Fibroblast of skin of right biceps (primary cell): ENCODE measurements at places on chromosomes 11 and 22.
A peak's percentile ranks its signal among the peaks of the same experiment; 100 is the strongest.

DNA sequence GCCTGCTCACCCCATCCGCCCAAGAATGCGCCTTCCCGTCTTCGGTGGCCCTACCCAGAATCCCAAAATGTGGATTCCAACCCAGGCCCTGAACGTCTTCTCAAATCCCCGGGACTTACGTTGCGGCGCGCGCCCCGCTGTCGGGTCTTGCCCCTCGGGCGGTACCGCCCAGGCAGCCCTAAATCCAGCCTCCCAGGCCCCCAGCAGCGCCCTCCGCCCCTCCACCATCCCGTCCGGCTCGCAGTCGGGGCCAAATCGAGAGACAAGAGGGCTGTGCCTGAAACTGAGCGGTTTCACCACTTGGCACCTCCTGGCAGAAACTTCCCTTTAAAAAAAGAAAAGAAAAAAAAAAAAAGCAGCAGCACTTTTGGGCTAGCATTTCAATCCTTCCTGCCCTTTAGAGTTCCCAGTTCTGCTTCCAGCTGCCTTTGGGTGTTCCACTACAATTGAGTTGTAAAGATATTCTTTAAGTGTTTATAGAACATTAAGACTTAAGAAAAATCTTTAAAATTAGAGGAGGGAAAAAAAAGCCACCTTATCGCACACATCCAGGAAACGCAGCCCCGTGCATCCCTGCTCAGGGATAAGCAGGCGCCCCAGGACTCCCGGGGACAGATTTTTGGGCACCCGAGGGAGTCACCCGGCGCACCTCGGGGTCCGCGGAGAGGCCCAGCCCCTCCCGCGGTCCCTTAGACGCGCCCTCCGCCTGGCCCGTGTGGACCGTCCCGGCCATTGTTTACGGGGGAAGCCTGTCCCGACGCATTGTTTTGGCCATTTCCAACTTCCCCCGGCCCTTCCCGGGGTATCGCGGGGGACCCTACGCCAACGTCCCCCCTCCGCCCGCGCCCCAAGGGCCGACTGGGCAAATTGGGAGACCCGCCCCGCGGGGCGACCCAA lies 57.6 kb downstream of the KCNJ4 start:
- peak; percentile 40 for DNase-seq

DNA sequence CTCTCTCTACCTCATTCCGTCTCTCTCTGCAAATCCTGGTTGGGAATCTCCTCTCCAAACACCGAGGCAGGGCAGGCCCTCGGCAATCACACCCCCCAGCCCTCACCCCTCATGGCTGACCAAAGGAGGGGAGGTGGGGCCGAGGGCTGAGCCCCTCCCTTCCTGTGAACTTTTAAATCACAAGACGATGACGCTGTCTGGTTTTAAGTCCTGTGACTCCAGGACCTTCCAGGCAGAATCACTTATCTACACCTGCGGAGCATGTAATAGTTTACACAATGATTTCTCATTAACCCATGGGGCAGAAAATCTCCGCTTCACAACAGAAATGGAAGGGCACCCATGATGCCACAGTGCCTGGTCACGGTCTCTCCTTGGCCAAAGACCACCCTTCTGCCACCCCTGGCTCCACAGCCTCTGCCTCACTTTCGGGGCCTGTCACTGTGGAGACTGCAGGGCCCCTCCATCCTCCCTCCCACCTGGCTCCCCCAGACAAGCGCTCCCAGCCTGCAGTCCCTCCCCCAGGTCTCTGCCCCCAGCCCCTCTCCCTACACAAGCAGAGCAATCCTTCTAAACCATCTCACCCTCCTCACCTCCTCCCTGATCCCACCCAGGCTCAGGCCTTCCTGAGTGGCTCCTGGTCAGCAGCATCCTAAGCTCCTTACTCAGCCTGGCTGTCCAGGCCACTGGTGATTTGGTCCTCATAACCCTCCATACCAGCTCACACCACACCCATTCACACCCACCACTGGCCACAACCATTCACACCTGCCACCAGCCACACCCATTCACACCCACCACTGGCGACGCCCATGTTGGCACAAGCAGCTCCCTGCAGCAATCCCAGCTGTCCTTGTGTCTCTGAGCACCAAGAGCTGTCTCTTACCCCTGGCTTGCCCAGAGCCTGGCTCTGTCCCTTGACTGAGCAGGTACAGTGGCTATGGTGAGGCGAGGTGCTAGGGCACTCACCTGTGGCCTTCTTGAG lies 30.7 kb upstream of the ARFGAP3 start:
- no peak for DNase-seq

GRCh38 chr22:36156515-36157419 lies 3.8 kb downstream of the APOL3 start:
- peak; percentile 72 for DNase-seq

DNA sequence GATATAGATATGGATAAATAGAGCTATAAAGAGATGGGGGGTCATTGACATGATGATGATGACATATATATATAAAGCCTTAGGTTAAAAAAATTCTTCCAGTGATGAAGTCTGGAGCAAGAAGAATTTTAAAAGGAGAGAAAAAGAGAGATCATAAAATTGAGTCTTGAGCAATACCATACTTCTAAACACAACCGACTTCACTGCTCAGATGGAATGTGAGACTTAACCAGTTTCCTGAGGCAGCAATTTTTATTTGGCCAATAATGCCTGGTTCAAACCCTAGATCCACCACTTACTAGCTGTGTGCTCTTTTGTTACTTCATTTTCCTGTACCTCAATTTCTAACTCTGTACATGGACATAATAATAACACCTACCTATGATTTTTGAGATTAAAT lies 229.5 kb downstream of the TTC28 start:
- DNase-seq = no peak

- no peak for DNase-seq
Measured at GRCh38 chr22:43434928-43435311, 23.1 kb downstream of the MPPED1 start.

DNA sequence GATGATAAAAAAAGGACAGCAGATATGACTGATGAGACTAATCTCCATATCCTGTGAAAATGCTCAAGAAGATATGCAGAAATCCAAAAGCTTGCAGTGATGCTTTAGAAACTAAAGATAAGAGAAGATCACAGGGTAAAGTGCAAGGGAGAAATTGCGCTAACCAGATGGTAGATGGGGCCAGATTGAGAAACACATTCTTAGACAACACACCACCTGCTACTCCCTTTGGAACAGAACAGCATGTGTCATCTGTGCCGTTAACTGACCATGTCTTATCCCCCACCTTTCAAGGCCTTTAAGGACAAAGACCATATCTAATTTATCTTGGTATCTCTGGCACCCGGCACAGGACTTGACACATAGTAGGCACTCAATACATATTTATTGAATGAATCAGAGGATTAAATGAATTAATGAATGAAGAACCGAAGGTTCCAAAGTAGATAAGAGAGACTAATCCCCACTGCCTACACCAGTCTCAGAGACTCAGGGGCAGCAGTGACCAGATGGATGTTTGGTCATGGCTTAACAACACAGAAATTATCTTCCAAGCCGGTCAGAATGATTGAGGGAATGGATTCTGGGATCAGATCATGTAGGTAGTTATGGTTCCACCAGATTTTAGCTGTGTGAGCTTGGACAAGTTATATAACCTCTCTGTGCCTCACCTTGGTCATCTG lies 12.3 kb upstream of the P2RY2 start:
- no peak for DNase-seq

- peak; percentile 63 for DNase-seq
Measured at GRCh38 chr11:87493516-87493915, 455.8 kb downstream of the TMEM135 start.

DNA sequence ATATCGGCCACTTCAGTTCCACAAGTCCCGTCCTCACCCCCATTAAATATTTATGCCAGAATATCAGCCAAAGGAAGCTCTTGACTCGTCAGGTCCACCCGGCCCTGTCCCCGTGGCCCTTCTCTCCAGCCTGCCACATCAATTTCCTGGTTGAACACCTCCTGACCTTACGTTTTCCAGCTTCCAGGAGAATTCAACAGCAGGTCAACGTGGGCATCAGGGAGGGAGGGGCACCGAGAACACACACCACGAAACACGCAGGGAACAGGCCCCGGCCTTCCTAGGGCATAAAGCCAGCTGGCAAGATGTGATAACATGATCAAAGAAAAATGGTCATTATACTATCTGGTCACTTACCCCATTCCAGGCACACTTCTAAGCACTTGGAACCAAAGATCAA lies 15.3 kb downstream of the SULT4A1 start:
- no peak for DNase-seq

DNA sequence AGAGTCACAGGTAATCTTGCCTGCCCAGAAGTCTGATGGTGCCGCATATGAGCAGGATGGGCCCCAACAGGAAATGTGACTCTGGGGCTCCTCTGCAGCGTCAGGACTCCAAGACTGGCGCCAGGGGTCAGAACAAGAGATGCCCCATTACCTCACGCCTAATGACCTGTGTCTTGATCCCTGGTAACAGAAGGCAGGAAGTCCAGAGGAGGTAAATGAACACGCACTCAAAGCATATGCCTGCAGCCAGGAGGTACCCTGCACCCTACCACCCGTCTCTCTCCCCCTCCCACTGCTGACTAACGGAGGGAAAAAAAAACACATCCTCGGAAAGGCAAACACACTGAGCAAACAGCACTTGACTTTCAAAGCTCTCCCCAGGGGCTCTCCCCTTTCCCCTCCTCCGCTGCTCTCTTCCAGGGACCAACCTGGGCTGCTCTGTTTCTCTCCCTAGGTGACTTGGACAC lies 37.3 kb downstream of the ABCC8 start:
- no peak for DNase-seq

DNA sequence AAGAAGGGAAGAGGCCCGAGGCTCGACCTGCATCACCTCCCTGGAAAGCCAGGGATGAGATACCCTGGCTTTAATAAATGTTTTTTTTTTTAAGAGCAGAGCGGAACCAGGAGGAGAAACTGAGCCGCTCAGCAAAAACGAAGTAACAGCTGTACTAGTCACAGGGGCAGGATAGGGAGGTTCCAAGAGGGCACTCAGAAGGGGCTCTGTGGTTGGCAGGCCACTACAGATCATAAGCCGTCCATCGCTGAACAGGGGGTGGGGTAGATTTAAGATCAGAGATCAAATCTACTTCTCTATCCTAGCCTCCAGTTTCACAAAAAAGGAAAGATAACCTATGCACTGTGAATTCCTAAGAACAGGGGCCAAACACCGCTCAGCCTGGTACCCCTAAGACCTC lies 625 bp downstream of the EIF3D start:
- no peak for DNase-seq

DNA sequence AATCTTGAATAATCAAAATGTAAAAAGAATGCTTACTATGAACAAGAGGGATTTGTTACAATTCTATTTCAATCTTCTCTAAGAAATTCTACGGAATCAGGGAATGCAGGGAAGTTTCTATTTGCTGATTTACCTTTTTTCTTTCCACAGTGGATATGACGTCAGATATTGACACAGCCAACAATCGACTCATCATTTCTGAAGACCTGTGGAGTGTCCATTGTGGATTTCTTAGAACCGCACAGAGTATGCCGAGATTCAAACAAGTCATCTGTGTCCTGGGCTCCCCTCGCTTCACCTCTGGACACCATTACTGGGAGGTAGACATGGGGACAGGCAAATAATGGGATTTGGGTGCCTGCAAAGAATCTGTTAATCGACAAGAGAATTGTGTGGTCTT lies 4.1 kb upstream of the RFPL1 start:
- no peak for DNase-seq

DNA sequence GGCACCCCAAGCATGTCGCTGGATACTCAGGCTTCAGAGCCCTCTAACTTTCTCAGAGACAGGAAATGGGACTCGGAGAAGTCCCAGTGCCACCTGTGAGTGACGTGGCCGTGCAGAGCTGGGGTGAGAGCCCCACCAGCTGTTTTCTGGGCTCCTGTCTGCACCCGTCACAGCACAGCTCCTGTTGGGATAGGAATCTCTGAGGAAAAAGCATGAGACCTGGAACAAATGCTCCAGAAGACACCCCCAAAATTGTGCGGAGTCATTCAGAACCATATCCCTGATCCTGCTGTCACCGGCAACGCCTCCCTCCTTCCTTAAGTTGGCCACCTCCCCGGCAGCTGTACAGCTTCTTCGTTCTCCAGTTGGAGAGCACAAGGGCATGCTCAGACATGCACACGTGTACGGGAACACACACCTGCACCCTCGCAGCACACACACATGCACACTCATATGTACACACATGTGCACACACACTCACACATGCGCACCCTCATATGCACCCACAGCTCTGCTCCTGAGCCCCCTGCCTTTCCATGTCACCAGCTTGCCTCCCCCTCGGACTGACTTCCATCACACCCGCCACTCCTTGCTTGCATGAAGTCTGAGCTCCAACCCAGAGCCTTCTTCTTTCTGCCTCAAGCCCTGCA lies 1430.0 kb downstream of the BRD1 start:
- DNase-seq = no peak

GRCh38 chr11:1317993-1318392 lies 8.6 kb upstream of the TOLLIP start:
- DNase-seq = no peak

DNA sequence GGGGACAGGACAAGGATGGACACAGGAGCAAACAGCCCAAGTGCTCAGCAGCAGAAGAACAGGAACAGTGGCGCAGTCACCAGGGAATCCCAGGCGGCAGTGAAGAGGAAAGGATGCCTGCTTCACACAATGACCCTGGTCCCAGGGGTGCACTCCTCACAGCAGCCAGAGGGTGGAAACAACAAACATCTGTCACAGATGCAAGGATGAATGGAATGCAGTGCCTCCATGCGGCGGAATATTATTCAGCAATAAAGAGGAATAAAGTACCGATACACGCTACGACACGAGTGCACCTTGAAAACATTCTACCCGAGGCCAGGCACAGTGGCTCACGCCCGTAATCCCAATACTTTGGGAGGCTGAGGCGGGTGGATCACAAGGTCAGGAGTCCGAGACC lies 12.7 kb downstream of the CSNK1E start:
- no peak for DNase-seq

DNA sequence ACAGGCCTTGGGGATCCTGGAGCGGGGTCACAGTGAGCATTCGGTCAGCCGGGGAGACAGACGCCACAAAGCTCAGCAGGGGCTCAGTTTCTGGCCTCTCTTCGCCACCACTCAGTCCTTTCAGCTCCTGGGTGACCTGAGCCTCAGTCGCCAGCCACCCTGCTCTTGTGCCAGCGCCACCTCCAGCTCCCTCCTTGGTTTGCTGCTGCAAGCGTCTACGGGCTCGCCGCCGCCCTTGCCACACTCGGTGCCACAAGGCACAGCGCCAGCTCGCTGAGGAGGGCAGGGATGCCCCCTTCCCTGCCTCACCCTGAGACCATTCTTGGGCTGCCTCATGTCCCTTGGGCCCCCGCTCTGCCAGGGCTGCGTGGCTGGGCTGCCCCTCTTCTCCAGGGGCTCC lies 1.5 kb upstream of the EEF1G start:
- no peak for DNase-seq

DNA sequence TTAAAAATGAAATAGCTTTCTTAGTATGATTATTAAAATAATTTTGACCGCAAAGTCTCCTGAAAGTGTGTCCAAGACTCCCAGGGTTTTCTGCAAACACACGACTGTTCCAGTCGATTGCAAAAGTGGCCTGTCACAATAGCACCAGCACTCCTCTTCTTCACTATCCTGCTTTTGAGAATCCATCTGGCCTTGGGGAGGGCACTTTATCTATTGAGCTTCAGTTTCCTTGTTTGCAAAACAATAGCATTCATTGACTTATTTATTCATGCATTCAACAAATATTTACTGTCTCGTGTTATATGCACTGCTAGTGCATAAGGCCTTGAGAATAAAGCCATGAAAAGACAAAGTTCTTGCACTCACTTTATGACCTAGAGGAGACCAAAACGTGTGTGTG lies 96.2 kb upstream of the NTM start:
- no peak for DNase-seq

- DNase-seq = peak; percentile 71
Measured at GRCh38 chr11:96256215-96257011, 86.6 kb downstream of the MAML2 start.

GRCh38 chr22:41500303-41500702 lies 31.4 kb downstream of the ACO2 start:
- DNase-seq = no peak
